Stimulated activated CD4-positive, alpha-beta T cell treated with anti-CD3 and anti-CD28 coated beads, Interleukin-12 subunit alpha, Interleukin-12 subunit beta, amount 100 ng/mL, for 24 hours (primary cell): ENCODE measurements at places on chromosomes 3 and 15.

GRCh38 chr3:168077091-168077490, 18.6 kb downstream of the GOLIM4 start:
- DNase-seq, result no peak

DNA sequence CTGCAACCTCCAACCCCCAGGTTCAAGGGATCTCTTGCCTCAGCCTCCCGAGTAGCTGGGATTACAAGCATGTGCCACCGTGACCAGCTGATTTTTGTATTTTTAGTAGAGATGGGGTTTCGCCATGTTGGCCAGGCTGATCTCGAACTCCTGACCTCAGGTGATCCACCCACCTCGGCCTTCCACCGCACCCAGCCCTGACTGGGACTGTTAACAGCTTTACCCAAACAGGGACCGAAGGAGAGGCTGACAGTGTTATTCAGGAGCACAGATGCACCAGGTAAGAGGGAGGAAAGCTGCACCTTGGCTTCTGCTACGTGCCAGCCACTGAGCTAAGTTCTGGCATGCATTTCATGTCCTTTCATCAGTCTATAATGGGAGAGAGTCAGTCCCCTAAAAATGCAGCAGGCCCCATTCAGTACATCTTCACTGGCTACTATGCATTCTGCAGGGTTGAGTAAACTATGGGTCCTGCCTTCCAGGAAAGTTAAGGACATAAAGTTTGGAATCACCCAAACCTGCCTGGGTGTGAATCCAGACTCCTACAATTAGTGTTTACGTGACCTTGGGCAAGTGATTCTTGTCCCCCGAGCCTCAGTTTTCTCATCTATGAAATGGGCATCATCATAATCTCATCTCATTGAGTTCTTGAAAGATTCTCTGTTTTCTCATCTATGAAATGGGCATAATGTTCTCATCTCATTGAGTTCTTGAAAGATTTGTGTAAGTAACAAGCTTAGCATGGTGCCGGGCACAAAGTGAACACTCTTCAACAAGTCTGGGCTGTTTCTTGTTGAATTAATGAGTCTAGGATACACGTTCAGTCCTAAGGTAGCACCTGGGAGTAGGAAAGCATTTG, 82.2 kb downstream of the CPN2 start:
- no peak for DNase-seq

- DNase-seq, result no peak
These were observed 357.1 kb downstream of the ZPLD1 start for GRCh38 chr3:102791641-102792589.

GRCh38 chr3:160757233-160758106, 1.4 kb downstream of the PPM1L start:
- DNase-seq, result no peak

- DNase-seq, result no peak
These were observed 51.7 kb downstream of the CLDN11 start for GRCh38 chr3:170470063-170471016.

GRCh38 chr15:95715906-95716656, 614.4 kb upstream of the NR2F2 start:
- DNase-seq, result no peak

GRCh38 chr3:154973851-154974250, 106.3 kb upstream of the MME start:
- no peak for DNase-seq

GRCh38 chr3:114308830-114309229, 15.0 kb downstream of the TIGIT start:
- peak; percentile 38 for DNase-seq

DNA sequence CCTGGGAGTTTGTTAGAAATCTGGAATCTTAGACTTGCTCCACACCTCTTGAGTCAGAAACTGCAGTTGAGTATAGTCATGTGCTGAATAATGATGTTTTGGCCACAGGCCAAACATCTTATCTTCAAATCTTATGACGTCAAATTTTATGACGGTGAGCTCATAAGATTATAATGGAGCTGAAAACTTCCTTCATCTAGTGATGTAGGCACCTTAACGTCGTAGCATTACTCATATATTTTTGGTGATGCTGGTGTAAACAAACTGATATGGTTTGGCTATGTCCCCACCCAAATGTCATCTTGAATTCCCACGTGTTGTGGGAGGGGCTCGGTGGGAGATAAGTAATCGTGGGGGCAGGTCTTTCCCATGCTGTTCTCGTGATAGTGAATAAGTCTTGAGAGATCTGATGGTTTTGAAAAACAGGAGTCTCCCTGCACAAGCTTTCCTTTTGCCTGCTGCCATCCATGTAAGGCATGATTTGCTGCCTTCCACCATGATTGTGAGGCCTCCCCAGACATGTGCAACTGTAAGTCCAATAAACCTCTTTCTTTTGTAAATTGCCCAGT, 268.0 kb upstream of the PROK2 start:
- DNase-seq, result no peak

DNA sequence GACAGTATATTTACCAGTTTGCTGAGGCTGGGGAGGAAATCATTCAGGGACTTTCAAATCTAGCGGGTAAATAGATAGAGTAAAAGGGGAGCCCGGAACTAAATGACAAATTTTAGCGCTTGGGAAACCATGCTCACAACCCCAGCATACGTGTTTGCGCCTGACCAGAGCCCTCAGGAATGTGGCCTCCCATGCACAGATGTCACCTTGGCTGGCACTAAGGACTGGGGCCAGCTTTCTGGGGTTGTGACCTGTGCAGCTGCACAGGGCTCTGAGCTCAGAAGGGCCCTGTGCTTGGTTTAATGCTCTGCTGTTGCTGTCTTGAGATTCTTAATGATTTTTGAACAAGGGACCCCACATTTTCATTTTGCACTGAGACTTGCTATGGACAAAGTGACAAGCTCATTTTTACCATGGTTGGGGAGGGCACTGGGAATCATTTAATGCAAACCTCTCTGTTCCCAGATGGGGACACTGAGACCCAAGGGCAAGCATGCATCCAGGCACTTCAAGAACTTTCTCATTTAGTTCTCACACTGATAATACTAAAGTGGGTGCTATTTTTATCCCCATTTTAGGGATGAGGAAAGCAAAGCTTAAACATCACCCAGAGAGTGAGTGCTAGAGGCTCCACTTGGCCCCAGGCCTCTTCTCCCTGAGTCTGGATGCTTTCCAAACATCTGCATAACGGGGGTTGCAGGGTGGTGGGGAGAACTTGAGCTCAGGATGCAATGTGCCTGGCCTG, 44.1 kb upstream of the FAM107A start:
- no peak for DNase-seq

DNA sequence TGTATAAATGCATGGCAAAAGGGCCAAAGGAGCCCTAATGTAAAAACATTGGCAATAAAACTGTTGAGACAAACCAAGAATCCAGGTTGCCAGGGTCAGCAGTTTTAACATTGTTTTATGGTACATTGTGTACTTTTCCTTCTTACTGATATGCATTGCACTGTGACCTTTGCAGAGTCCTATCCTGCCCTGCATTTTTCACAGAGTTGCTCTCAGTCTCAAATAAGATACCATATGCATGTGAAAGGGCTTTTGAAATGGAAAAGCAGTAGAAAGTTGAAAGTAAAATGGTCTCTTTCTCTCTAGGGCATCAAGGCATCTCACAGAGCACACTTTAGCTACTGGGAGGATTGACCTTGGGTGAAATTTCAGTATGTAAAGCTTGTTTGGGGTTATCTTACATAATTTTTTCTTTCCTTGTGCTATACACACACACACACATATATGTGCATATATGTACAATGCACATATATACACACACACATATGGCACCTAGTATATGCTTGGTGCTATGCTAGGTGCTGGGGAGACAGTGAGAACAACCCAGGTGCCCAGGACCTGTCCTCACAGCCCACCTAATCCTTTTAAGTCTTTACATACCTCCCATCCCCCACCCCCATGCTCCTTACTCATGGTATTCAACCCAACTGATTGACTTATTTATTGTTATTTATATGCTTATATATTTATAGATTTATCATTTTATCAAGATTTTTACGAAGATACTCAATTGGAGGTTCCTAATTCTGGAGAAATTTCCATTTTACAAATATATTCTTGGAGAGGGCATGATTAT, 1.2 kb upstream of the PPP2R3A start:
- DNase-seq, result no peak

GRCh38 chr15:90106522-90107117, 4.4 kb upstream of the IDH2 start:
- no peak for DNase-seq

- no peak for DNase-seq
These were observed 44.3 kb upstream of the TSPAN3 start for GRCh38 chr15:77115179-77115578.

DNA sequence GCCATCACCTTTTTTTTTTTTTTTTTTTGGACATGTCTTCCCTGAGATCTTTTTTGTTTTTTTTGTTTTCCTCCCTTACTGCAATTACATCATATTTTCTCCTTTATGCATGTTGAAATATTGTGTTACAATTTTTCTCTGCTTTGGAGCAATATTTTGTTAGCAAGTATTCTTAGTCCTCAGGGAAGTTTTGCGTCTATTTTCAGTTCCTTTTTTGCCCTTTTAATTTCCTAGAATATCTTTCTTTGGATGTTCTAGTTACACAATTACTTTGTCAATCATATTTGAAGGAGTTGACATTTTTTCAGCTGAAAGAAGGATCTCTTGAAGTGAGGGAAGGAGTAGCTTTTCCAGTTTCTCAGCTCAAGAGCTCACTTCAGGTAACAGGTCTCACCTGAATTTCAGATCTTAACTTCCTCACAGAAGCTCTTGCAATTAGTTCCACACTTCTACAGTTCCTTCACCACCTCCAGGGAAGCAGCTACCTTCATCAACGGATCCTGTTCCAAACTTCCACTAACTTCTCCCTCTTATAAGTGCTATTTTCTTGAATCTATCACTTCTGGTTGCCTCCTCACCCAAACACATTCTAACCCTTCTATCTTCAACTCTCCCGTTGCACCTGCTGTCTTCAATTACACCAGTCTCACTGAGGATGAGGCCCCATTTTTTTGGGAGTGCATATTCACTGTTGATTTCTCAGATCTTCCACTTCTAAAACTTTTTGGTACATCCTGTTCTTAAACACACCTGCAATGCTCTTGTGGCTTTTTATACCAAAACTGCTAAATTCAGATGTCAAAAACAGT, 57.8 kb upstream of the CPOX start:
- DNase-seq, result no peak

DNA sequence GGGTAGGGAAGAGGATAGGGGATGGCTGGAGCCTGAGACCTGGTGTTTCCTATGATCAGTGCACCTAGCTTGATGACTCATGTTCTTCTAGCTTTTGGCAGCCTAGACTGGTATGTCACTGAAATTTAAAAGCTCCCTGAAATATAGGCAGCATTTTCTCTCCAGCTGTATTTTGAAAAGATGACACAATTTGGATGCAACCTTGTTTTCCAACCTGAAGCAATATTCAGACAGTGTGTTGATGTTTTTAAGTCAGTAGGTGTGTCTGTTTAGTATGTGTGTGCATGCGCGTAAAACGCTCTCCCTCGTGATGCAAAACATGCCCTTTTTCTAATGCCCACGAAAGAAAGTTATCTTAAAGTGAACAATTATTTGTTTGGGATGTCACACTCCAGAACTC, 58.5 kb downstream of the RPL22L1 start:
- no peak for DNase-seq

GRCh38 chr3:133479895-133480669, 80.2 kb downstream of the BFSP2 start:
- no peak for DNase-seq

DNA sequence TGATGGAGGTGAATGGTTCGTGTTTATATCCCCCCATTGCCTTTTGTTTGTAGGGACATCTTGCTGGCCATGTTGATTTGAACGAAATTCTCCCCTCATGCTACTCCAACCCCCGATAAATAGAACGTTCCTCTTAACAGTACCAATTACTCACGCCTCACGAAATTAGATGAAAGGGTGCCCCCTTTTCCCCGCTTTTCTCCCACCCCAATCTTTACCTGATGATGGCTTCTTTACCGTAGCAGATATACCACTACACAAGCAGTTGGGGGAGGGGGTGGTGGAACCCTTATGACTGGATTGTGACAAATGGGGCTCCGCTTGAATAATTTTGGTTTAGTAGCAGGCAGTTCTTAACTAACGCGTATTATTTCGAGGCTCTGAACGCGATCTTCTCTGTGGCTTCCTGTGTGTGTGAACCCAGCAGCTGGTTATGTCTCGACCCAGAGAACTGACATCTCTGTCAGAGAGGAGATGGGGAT, 1.1 kb downstream of the PIAS1 start:
- peak; percentile 47 for DNase-seq
